ENCODE measurements at places on chromosomes 1 and 21.

GRCh38 chr1:10063878-10064277 lies 31.1 kb downstream of the UBE4B start:
- no peak overlapping the region for H3K4me3 ChIP-seq
- no peaks in the 10 kb centered on the region for H3K27me3 ChIP-seq
- DNase-seq = no peak
- peak overlapping the region; percentile 84 for H3K27ac ChIP-seq
- peaks cover under 1% of the 10 kb centered on the region for H3K36me3 ChIP-seq

- H3K4me3 ChIP-seq = no peak overlapping the region
- H3K4me1 ChIP-seq = no peaks in the 10 kb centered on the region
- H3K27me3 ChIP-seq = peaks cover 4% of the 10 kb centered on the region
- no peak overlapping the region for H3K27ac ChIP-seq
- no peak for DNase-seq
- H3K36me3 ChIP-seq = no peaks in the 10 kb centered on the region
Measured at GRCh38 chr1:97417661-97418060, 503.2 kb downstream of the DPYD start.

DNA sequence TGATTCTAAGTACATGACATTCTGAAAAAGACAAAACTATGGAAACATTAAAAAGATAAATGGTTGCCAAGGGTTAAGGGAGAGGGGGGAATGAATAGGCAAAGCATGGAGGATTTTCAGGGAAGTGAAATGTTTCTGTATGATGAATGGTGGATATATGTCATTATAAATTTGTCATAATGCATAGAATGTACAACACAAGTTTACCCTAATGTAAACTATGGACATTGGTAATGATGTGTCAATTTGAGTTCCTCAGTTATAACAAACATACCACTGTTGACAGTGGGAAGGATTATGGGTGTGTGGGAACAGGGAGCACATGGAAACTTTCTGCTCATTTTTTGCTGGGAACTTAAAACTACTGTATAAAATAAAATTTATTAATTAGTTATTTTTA lies 427.1 kb upstream of the ESRRG start:
- no peak overlapping the region for H3K4me3 ChIP-seq
- no peak overlapping the region for H3K27ac ChIP-seq
- no peaks in the 10 kb centered on the region for H3K36me3 ChIP-seq

- no peak for DNase-seq
- H3K27me3 ChIP-seq = peaks cover 2% of the 10 kb centered on the region
- no peak overlapping the region for H3K27ac ChIP-seq
- H3K4me3 ChIP-seq = no peak overlapping the region
- peaks cover 14% of the 10 kb centered on the region for H3K4me1 ChIP-seq
- no peaks in the 10 kb centered on the region for H3K36me3 ChIP-seq
Measured at GRCh38 chr21:38718481-38718880, 87.2 kb upstream of the ETS2 start.

DNA sequence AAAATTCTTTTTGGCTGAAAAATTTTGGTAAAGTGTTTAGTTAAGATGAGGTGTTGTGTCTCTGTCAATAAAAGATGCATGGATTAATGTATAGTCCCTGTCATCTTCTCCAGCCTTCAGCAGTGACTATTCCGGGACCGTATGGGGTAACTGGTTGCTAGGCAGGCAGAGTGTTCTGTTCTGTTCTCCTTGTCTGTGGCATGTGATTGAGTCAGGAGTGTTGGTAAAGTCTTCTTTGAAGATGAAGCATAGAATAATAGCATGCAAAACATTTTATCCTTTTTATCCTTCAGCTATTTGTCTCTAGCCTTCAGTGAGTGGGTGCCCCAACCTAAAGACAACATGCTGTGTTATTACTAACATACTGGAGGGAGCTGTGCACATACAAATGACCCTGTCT lies 74.6 kb downstream of the RGL1 start:
- peak overlapping the region; percentile 91 for H3K27ac ChIP-seq
- H3K27me3 ChIP-seq = no peaks in the 10 kb centered on the region
- peaks cover 10% of the 10 kb centered on the region for H3K36me3 ChIP-seq
- H3K4me1 ChIP-seq = peaks cover 84% of the 10 kb centered on the region
- DNase-seq = no peak

GRCh38 chr1:225879521-225880221 lies 2.5 kb downstream of the TMEM63A start:
- no peak overlapping the region for H3K4me3 ChIP-seq
- H3K27ac ChIP-seq = peak overlapping the region; percentile 7
- peaks cover 18% of the 10 kb centered on the region for H3K4me1 ChIP-seq
- DNase-seq = no peak
- H3K27me3 ChIP-seq = no peaks in the 10 kb centered on the region

DNA sequence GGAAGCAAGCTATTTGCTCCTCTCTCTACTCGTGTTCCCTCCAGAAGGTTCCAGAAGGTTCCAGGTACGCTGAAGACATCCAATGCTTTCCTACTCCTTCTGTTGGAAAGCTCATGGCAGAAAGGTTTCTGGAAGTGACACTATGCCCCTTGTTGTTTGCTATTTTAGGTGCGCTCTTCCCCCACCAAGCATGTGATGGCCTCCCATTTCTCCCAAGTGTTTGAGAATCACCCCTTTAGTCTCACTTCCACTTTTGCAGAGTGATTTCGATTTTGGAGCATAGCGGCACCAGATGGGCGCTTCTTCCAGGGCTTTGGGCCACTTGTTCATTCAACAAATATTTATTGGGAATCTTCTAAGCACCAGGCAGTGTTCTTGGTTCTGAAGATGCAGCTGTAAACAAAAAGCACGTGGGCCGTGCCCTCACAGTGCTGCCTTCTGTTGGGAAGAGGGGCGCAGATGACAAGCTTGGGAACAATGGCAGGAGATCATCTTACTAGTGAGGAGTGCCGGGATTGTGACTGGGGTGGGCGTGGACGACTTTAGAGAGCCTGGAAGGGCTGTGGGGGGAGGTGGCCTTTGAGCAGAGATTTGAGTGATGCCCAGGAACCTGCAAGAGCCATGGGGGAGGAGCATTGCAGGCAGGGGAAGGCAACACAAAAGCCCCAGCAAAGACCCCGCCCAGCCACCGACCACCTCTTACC lies 43.0 kb upstream of the TARDBP start:
- no peak overlapping the region for H3K4me3 ChIP-seq
- H3K27me3 ChIP-seq = peaks cover 42% of the 10 kb centered on the region
- no peak overlapping the region for H3K27ac ChIP-seq
- H3K36me3 ChIP-seq = no peaks in the 10 kb centered on the region

- peaks cover 13% of the 10 kb centered on the region for H3K4me1 ChIP-seq
- no peaks in the 10 kb centered on the region for H3K36me3 ChIP-seq
- no peak for DNase-seq
- no peak overlapping the region for H3K4me3 ChIP-seq
Measured at GRCh38 chr21:32020564-32020963, 147.7 kb downstream of the HUNK start.

GRCh38 chr21:38503583-38503982 lies 5.3 kb upstream of the ERG start:
- H3K4me1 ChIP-seq = peaks cover 11% of the 10 kb centered on the region
- DNase-seq = no peak
- peaks cover 14% of the 10 kb centered on the region for H3K27me3 ChIP-seq
- no peak overlapping the region for H3K4me3 ChIP-seq

- no peak for DNase-seq
- H3K27me3 ChIP-seq = no peaks in the 10 kb centered on the region
- peak overlapping the region; percentile 63 for H3K27ac ChIP-seq
- no peak overlapping the region for H3K4me3 ChIP-seq
- H3K4me1 ChIP-seq = peaks cover 38% of the 10 kb centered on the region
Measured at GRCh38 chr1:91916811-91917460, 31.0 kb upstream of the TGFBR3 start.

GRCh38 chr1:32273391-32274208 lies 18.3 kb upstream of the HDAC1 start:
- no peaks in the 10 kb centered on the region for H3K36me3 ChIP-seq
- DNase-seq = no peak
- H3K27me3 ChIP-seq = no peaks in the 10 kb centered on the region
- H3K27ac ChIP-seq = peak overlapping the region; percentile 94

GRCh38 chr1:145804235-145805045 lies 19.5 kb downstream of the RNF115 start:
- no peak for DNase-seq
- H3K27ac ChIP-seq = peak overlapping the region; percentile 83

GRCh38 chr1:96834986-96835385 lies 113.4 kb downstream of the PTBP2 start:
- no peaks in the 10 kb centered on the region for H3K27me3 ChIP-seq
- H3K4me3 ChIP-seq = no peak overlapping the region
- no peak overlapping the region for H3K27ac ChIP-seq
- H3K36me3 ChIP-seq = no peaks in the 10 kb centered on the region

GRCh38 chr1:202086579-202087350 lies 36.0 kb upstream of the GPR37L1 start:
- peak overlapping the region; percentile 79 for H3K27ac ChIP-seq
- H3K4me3 ChIP-seq = no peak overlapping the region
- H3K4me1 ChIP-seq = peaks cover 34% of the 10 kb centered on the region
- no peaks in the 10 kb centered on the region for H3K27me3 ChIP-seq
- H3K36me3 ChIP-seq = no peaks in the 10 kb centered on the region

- DNase-seq = no peak
- no peaks in the 10 kb centered on the region for H3K27me3 ChIP-seq
- peaks cover 12% of the 10 kb centered on the region for H3K4me1 ChIP-seq
- no peak overlapping the region for H3K27ac ChIP-seq
Measured at GRCh38 chr21:36186506-36187399, 30.1 kb downstream of the DOP1B start.

GRCh38 chr1:203225071-203225470 lies 4.4 kb downstream of the CHIT1 start:
- no peaks in the 10 kb centered on the region for H3K4me1 ChIP-seq
- H3K4me3 ChIP-seq = no peak overlapping the region
- peaks cover 68% of the 10 kb centered on the region for H3K27me3 ChIP-seq
- H3K36me3 ChIP-seq = no peaks in the 10 kb centered on the region
- no peak for DNase-seq

DNA sequence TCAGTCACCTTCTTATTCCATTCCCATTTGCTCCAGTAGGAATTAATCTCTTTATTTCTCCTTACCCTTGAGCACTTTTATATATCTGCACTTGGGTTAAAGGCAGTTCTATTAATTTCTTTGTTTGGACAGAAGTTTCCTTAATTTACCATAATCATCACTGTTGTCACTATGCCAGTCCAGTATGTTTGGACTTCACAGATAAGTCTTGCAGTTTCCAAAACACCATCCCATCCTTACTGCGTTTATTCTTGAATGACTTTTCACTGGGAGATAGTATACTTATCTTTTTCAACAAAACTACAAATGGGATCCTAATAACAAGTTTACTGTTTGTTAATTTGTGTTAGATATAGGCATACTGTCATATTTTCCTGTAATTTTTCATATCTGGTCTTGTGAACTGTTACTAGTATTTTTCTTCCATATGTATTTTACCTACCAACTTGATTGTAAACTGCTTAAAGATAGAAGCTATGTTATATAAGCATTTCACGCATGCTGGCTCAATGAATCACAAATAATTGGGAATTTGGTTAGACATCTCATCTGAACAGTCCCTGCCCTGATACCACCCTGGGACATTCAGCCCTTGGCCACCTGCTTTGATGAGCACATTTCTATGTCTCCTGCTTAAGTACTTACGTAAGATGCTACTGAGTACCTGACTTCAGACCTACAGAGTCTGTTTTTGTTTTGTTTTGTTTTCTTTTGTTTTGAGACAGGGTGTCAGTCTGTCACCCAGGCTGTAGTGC lies 78.2 kb downstream of the OLFML2B start:
- H3K27ac ChIP-seq = peak overlapping the region; percentile 4
- peaks cover 36% of the 10 kb centered on the region for H3K4me1 ChIP-seq
- H3K36me3 ChIP-seq = peaks cover 23% of the 10 kb centered on the region
- DNase-seq = no peak

DNA sequence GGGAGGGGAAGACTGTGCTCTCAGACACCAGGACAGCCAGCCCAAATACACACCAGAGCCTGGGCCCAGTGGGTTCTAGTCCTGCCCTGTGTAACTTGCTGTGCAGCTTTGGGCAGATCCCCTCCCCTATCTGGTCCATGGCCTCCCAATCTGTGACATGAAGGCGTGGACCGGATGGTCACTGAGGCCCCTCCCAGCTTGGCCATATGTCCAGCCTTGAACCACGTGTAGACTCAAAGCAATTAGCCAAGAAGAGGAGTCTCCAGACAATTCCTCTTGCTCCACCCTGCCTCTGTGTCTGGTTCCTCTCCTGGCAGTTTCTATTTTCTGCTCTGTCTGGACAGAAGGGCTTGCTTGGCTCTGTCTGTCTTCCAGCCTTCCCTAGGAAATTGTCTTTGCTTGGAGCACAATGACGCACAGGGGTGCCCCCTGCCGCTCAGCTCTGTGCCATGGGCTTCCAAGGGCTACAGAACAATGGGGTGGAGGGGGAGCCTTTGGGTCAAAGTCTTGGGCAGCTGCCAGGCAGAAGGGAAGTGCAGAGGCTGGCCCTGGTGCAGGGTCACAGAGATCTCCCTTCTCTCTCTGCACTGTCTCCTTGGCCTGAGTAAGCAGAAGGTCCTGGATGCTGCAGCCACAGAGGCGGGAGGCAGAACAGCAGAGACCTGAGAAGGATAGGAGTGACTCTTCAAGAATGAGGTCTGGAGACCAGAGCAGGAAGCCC lies 66.1 kb downstream of the TENT5C start:
- H3K27ac ChIP-seq = no peak overlapping the region
- peaks cover 10% of the 10 kb centered on the region for H3K27me3 ChIP-seq
- H3K4me3 ChIP-seq = no peak overlapping the region

- H3K4me1 ChIP-seq = peaks cover 17% of the 10 kb centered on the region
- H3K27me3 ChIP-seq = no peaks in the 10 kb centered on the region
- peak within 1 kb of the TSS; percentile 86 for H3K4me3 ChIP-seq
- no peak for DNase-seq
- peak within 1 kb of the TSS; percentile 90 for H3K27ac ChIP-seq
Measured at GRCh38 chr1:186828611-186829454, at the start of gene PLA2G4A. Gene PLA2G4A, plus strand, starts transcription at chr1:186828949. Its CDS starts 25,406 bp downstream, at chr1:186854355.

- H3K27me3 ChIP-seq = peaks cover 14% of the 10 kb centered on the region
- DNase-seq = no peak
- H3K4me3 ChIP-seq = peak overlapping the region; percentile 99
- peaks cover 52% of the 10 kb centered on the region for H3K4me1 ChIP-seq
Measured at GRCh38 chr1:160261556-160261892, 825 bp downstream of the DCAF8 start.
